ENCODE measurements at places on chromosomes 11 and 22. TPM values are rescaled to one million over a fixed set of nuclear protein-coding genes. Genes with fewer than 3 reads are reported as not detected.

MAPK11 gene
- 5.7 TPM for total RNA-seq

ST14 gene
- total RNA-seq, result 0.99 TPM

FHIP1B gene
- total RNA-seq, result 14.6 TPM

TSPAN4 gene
- total RNA-seq, result 151 TPM

UNC93B1 gene
- 11.3 TPM for total RNA-seq

PLAAT3 gene
- total RNA-seq, result 40.0 TPM

KRTAP5-1 gene
- not detected for total RNA-seq

KCNE3 gene
- 4.7 TPM for total RNA-seq

MRGPRG gene
- not detected for total RNA-seq

GP1BB gene
- 5.3 TPM for total RNA-seq

ZNF143 gene
- 27.2 TPM for total RNA-seq

OR8K3 gene
- total RNA-seq, result not detected
